ENCODE measurements at places on chromosomes 3 and 15. TPM values are rescaled to one million over a fixed set of nuclear protein-coding genes. Genes with fewer than 3 reads are reported as not detected.

Gene MYZAP
- not detected for total RNA-seq

Gene RHOV
- total RNA-seq, result not detected

Gene FHIT
- 2.7 TPM for total RNA-seq

Gene PTH1R
- total RNA-seq, result not detected

Gene HHLA2
- not detected for total RNA-seq

Gene GALNT15
- not detected for total RNA-seq
